ENCODE measurements at places on chromosomes 4 and X. TPM values are rescaled to one million over a fixed set of nuclear protein-coding genes. Genes with fewer than 3 reads are reported as not detected.

DNA sequence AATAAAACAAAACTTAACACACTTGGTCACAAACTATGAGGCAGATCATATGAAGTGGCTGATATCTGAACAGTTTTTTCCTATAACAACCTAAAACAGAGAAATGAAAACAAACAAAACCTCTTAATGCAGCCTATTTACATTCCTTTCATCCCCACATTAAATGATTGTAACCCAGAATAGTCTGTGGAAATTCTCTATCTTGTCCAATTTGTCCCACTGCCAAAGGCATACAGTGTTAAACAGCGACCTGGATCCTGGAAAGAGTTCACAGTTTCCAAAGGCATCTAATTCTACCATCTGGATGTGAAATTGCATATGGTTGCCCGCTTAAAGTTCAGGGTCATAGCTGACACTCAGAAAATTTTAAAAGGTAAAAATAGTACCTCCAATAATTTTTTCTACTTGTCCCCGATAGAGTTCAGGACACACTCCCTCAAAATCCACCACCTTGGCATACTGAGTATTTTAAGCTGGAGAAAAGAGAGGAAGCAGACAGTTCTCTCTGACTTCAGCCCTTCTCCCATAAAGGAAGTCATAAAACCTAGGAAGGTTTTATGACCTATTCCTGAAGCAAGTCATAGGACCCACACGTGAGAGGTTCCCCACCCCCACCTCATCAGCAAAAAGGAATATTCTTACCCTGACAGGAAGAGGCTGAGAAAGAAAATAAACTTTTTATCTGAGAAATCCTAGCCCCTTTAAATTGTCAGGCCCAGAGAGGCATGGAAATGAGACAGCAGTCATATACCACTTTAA, 270.2 kb downstream of the PAPSS1 start:
- no peak for DNase-seq

DNA sequence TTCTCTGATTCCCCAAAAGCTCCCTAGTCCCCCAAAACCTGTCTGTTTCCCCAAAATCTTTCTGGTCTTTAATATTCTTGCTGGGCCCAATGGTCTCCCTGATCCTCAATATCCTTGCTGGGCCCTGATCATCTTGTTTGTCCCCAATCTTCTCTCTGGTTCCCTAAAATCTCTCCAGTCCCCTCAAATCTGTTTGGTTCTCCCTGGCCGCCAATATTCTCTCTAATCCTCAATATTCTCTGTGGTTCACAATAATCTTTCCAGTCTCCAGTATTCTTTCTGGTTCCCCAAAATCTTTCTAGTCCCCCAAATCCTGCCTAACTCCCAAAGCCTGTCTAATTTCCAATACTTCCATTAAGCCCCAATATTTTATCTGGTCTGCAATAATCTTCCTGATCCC, 18.5 kb downstream of the P2RY8 start:
- DNase-seq: no peak

DNA sequence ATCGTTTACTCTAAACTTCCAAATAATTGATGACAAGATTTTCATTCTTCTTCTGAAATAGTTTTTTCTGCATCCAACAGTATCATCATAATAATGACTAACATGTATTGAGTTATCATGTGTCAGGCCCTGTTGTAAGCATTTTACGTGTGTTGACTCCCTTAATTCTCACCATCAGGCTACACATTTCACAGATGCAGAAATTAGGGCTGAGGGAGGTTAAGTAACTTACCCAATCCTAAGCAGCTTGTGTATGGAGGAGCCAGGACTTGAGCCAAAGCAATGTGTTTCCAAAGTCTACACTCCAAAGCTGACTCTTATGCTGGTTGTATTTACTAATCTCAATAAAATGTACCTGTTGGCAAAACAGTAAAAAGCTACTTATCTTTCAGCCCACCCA, 11.2 kb upstream of the KDR start:
- no peak for DNase-seq

DNA sequence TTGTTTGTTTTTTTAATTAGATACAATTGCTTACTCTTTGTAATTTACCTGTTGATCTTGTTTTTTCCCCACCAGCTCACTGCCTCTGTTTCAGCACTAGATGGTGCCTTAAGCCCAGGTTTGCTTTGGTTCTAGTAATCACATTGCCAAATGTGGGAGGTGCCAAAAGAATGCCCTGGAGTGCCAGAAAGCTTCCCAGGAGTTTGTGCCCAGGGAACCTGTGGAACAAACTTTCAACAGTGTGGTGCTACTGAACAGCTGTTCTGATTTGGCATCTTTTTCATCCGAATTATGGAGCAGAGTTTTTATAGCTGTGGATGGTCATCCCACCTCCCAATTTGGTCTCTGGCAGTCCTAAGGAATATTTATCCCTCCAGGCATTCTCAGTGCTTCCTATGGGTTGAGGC, 1000.7 kb downstream of the STIM2 start:
- peak; percentile 2 for DNase-seq

- DNase-seq: no peak
These were observed 75.3 kb downstream of the RAPGEF2 start for GRCh38 chr4:159178151-159178546.

DNA sequence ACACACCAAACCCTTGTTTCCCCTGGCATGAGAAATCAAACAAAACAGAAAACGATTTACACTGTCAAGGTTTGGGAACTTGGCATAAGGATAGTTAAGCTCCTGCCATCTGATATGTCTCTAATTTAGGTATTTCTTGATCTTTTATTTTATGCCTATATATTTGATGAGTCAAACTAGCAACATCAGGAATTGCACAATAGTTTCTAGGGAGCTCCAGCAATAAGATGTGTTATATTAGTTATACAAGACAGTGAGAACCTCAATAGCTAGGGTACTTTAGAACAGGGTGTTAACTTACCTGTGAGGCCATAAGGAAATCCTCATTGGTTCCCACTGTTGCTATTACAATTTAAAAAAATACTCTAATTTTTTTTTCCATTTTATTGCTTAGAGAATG, 474.2 kb downstream of the GBA3 start:
- DNase-seq: no peak

DNA sequence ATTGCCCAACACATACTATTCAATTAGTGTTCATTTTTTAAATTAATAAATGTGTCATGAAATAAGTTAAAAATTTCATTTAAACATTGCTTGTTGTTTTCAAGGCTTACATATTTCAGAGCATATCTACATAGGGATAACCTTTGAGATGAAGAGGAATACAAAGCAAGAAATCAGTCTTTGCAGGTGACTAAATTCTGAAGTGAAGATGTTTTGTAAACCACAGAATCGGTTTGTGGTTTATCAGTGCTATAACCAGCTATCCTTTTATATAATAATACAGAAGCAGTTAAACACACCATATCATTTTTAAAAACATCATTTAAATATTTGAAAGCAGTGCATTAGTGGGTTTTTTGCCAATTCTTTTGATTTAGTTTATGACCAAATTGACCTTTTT, 26.9 kb downstream of the FAM241A start:
- no peak for DNase-seq

GRCh38 chrX:37993837-37994619, 12.3 kb upstream of the SYTL5 start:
- DNase-seq: no peak

GRCh38 chrX:18661273-18661672, 10.6 kb downstream of the RS1 start:
- peak; percentile 38 for DNase-seq

DNA sequence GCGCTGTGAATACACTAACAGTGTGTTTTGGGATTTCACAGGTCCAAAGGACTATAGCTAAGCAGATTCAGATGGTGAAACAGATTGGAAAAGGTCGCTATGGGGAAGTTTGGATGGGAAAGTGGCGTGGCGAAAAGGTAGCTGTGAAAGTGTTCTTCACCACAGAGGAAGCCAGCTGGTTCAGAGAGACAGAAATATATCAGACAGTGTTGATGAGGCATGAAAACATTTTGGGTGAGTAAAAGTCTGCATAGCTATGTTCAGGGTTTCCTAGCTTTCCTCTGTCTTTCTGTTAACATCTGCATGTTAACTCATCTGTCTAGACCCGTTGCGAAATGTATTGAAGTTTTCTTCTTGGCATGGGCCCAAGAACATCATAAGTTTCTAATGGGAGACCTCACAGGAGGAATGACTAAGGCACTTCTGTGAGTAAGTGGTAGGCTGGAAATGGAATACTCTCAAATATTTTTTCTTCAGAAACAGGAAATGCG, 372.1 kb downstream of the BMPR1B start:
- DNase-seq: peak; percentile 93

DNA sequence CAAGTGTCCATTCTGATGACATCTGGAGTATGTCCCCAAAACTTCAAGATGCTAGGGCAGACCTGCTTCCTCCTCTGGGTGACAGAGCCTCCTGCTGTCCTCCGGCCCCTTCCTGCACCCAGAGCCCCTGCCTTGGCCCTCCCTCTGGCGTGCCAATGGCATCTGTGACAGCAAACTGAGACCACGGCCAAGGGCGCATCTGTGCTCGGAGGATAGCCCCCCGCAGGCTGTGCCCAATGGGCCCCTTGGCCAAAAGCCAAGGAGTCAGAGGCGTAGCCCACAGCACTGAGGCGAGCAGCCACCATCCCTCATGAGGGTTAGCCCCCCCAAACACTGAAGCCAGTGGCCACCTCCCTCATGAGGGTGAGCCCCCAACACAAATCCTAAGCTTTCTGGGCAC, 7.9 kb downstream of the LRPAP1 start:
- no peak for DNase-seq

DNA sequence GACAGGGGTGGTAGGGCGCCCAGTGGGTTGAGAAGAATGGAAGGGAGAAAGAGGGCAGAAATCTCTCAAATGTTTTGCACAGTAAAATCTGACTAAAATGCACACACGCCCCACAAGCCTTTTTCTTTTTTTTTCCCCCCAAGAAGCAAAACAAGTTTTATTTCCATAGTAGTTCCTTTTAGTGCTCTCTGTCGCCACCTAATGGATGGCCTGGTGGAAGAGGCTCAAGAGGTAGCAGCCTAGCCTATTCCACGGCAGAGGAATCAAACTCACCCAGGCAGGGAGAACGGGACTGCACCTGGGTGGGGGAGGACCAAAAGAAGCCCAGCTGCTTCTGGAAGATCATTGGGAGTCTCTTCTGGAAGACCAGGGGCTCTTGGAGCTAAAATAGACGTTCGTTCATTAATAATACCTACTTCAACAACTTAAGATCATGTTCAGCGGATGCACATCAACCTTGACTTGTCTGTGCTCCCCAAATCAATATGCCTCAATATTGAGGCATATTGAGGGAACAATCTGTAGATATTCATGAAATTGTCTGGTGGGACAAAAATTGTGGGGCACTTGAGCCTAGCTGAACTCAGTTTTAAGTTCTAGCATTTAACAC, 31.6 kb upstream of the IRAK1 start:
- DNase-seq: peak; percentile 44

DNA sequence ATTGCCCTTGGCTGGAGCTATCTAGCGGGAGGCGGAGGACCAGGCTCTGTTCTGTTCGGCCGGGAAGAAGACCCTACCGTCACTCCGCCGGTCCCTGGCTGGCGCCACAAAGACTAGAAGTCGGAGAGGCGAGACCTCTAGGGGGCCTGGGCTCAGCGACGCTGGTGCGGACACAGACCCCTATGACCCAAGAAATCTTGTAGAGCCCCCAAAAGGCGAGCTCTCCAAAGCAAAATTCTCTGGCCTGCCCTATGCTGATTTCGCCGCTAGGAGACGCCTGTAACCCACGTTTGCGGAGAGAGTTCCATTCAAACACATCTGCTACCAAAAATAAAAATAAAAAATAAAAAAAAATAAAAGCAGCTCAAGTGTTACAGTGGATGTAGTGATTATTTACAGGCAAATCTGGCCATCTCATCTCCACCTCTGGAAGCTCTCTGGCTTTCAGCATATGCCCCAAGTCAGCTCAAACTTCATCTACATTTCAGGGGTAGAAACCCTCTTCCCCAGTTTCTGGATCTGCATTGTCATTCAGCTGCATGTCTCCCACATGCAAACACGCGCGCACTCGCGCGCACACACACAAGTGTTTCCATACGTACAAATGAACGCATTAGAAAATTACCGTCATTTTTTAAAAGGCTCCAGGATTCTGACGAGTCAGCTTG, 2.4 kb upstream of the PCDH10 start:
- peak; percentile 29 for DNase-seq

DNA sequence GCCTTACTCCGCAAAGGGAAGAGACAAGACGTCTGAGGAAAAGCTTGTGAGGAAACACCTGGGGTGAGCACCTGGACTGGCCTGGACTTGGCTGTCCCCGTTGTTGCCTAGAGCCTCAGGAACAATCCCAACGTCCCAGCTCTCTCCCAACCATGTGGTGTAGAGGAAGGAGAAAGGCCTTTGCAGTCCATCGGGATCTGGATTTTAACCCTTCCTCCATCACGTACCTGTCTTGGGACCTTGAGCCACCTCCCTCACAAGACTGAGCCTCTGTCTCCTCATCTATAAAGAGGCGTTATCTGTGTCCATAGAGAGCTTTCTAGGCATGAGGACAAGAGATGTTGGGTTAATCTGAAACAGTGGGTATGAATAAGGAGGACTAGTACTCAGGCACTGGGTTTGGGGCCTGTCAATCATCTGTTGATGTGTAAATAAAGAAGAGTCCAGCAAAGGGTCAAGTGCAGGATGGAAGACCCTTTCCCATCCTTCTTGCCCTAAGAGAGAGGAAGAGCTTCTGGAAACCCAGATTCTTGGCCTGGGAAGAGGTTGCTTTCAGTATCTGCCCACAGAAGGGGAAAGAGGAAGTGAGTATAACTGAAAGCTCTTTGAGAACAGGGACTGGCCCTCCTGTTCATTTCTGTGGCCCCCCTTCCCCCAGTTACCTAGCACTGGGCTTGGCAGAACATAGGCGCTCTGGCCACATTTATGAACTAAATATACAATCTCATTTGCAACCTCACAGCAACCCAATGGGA, 137.1 kb downstream of the PJA1 start:
- no peak for DNase-seq

- no peak for DNase-seq
These were observed 79.6 kb downstream of the ANTXR2 start for GRCh38 chr4:79993476-79993875.

- DNase-seq: no peak
These were observed 262.1 kb upstream of the CXXC4 start for GRCh38 chr4:104756837-104757236.

- DNase-seq: no peak
These were observed 11.7 kb downstream of the SMARCAD1 start for GRCh38 chr4:94219402-94219801.

DNA sequence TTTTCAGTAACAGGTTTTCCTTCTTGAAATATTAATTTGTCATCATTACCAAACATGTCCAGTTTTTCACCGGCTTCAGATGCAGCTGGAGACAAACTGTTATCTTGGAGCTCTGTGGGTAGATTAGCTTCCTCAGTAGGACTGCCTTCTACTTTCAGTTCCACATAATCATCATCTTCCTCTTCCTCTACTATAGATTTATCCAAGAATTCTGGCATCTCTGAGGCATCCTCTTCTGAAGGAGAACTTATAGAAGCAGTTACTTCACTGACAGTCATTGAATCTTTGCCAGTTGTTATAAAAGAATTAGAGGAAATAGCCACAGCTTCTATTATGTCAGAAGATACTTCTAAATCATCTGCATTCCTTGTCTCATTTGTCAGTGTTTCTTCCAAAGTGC, 162.9 kb downstream of the LRBA start:
- no peak for DNase-seq

Gene SLC25A31
- total RNA-seq: not detected

Gene ANKRD50
- total RNA-seq: 11.4 TPM

Gene CCKAR
- not detected for total RNA-seq

Gene ATP6AP1
- total RNA-seq: 29.0 TPM

Gene PCDH7
- total RNA-seq: 0.60 TPM

Gene DMD
- 2.0 TPM for total RNA-seq

Gene PRICKLE3
- 7.2 TPM for total RNA-seq

Gene MAGED2
- 239 TPM for total RNA-seq

Data from RPMI7951 (cell line).